AG08396 (cell line): ENCODE measurements at places on chromosomes 6 and 20.

- no peak for DNase-seq
Observed at GRCh38 chr20:58023346-58023745, 205.1 kb downstream of the ANKRD60 start.

DNA sequence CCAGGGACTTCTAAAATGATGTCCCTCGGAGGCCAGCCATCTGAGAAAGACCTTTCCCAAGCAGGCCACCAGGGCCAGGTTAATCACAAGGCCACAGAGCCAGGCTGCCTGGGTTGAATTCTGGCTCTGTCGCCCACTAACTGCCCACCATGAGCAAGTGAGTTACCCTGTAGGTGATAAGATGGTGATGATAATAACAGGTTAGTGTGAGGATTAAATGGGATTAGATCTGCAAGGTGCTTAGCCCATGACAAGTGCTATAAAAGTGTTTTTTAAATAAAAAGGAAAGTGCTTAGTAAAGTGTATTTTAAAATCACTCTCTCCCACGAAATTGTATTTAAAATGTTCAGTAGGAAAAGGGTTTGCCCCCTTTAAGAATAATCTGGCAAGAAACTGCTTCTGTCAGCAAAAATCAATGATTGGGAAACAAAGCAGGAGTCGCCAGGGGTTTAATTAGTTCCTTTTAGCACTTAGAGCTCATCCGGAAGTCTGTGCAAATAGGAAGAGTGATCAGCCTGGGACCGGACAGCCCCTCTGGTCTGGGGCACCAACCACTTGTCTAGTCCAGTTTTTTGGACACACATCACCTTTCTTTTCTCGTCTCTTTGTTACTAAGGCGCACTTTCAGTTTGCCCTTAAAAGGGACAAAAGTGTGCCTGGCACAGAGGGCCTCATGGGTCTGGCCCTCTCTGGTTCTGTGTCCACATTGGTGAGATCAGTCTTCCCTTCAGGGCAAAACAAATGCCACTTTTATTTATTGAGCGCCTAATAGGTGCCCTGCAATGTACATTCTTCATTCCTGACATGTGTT is 150.4 kb downstream of the GRM4 start:
- no peak for DNase-seq

GRCh38 chr6:158905277-158905676 is 86.1 kb upstream of the EZR start:
- no peak for DNase-seq

DNA sequence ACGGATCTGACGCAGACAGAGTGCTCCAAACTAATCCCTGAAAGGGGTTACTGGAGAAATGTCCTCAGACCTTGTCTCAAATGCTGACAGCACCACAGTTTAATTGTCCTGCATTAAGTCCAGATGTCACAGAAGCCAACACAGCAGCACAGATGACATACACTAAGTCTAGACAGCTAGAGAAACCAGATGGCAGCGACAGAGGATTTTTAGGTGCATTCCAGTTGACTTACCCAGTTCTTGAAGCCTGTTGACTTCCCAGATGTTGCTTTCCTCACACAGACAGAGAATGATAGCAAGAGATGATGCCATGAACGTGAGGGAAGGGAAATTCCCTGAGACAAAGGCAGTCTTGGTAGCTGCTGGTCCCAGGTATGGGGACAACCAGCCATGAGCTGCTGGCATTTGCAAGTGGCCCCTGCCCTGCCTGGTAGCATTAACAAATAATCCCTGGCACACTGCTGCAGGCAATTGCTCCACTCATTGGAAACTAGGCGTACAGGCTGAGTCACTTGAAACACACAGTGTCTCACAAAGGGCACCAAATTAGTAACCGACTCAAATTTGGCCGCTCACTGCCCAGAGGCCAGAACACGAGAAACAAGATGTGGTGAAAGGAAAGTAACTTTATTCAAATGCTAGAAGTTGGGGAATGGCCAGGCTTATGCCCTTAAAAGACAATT is 52.2 kb downstream of the ADGB start:
- DNase-seq = no peak

- no peak for DNase-seq
Observed at GRCh38 chr6:28995093-28995650, 9.9 kb downstream of the ZNF311 start.

- no peak for DNase-seq
Observed at GRCh38 chr6:13630499-13630898, 15.4 kb downstream of the NOL7 start.

- no peak for DNase-seq
Observed at GRCh38 chr6:131316654-131317053, 181.4 kb downstream of the AKAP7 start.

DNA sequence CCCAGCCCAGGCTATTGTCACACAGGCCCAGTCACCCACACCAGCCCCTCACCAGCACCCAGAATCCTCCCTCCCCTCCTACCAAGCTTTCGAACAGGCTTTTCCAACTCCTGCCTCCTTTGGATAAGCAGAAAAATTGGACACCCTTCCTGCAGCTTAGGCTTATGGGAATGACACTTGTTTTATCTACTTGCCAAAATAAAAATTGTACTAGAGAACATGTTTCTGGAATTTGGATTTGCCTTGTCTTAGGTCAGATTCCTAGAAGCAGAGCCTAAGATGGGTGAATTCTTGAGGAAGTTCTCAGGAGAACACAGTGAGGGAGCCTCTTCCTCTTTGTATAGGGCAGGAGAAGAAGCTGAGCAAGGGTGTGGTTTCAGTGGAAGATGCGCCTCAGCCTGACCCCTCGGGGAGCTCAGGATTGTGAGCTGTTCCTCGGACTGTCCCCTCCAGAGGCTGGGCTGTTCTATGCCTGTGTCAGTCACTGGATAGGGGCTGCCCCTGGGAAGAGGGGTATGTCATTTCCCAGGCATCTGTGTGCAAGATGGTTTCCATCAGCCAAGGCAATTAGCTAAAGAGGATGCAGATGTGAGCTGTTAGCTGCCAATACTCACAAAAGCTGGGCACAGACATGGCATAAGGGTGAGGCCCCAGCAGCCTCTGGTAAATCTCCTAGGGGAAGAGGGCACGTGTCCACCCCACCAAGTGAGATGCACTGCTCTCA is 33.9 kb downstream of the ITPR3 start:
- DNase-seq = no peak

DNA sequence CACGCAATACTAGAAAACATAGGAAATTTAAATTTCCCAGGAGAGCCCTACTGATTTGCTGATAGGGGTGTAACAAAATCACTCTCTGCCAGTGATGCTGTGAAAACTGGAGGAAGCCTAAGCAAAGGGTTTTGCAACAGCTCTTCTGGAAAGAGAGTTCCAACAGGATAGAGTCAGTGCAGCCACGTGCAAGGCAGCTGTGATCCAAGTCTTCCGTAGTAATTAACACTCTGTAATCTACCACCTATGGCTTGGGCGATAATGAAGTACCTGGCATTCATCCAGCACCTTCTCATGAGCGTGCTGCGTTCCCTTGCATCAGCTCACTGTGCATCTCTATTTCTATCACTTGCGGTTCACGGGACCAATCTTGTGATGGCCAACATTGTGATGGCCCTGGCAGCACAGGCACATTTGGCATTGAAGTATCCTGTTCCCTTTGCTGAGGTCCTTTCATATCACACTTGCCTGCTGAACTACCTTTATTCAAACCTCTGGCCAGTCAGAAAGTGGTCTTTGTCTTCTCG is 48.2 kb downstream of the IRF4 start:
- DNase-seq = no peak

GRCh38 chr6:15444881-15445280 is 199.0 kb downstream of the JARID2 start:
- no peak for DNase-seq

GRCh38 chr6:12385316-12385715 is 95.2 kb downstream of the EDN1 start:
- DNase-seq = no peak

GRCh38 chr6:144793744-144794143 is 508.6 kb downstream of the UTRN start:
- DNase-seq = no peak
